ENCODE measurements at places on chromosomes 16 and 17.

- DNase-seq: no peak
These were observed 16.7 kb upstream of the OR1F1 start for GRCh38 chr16:3171181-3171854.

DNA sequence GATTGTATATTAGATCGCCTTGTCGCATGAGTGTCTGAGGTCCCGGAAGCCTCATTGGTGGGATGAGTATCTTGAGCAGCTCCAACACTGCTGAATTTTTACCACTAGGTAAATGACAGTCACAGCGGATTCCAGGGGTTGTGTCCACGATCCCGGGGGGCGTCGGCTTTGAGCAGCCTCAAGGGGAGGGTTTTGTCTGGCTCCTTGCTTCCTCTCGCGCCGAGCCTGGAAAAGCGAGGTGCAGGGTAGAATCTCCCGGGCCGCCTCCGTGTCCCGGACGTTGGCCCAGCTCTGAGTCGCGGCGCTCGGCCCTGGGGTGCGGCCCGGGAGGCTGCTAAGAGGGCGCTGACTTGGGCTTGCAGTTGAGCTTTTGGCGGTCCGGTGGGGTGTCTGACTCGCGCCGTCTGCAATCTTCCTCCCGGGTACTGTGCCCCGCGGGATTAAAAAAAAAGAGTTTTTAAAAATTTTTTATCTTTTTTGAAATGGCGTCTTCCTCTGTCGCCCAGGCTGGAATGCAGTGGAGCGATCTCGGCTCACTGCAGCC, 4.5 kb downstream of the OR1F1 start:
- no peak for DNase-seq

- DNase-seq: peak; percentile 17
These were observed at the start of gene SDR42E1 for GRCh38 chr16:82011199-82011641. Gene SDR42E1 (minus strand): TSS chr16:82011470. CDS start chr16:82000858, 10,612 bp downstream.

DNA sequence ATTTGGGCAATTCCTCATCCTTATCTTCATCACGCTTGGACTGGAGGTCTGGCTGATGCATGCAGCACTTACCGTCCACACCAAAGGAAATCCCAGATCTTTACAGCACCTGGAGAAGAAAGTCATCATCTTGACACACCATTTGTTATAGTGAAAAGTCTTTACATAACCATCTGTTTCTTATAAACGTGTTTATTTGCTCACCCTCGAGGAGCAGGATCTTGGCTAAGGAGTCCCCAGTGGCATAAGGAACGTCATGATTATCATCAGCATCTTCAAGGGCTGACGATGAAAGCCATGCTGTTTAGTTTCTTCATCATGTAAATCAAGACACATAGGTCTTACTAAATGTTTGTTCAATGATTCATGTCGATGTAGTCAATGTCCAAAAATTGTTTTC, 248.8 kb upstream of the ELAC2 start:
- no peak for DNase-seq

GRCh38 chr16:89319886-89320781, 102.6 kb downstream of the ZNF778 start:
- DNase-seq: no peak

DNA sequence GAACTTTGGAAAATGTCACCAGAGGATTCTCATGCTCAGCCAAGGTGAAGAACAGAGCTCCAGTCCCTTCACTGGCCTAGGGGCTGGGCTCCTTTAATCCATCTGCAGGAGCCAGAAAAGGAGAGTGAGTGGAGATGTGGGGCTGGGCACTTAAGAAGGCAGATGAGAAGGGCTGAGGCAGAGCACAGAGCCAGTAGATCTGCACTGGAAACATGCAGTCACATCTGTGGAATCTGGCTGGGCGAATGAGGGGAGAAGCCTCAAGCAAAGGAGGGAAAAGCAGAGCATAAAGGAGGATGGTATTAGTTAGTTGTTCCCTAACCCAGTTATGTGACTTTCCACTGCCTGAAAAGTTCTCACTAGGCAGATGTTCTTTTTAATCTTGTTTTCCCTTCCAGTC, 50.4 kb upstream of the BCAR1 start:
- no peak for DNase-seq

GRCh38 chr17:37848690-37849616, 75.3 kb upstream of the TBC1D3K start:
- no peak for DNase-seq

- DNase-seq: no peak
These were observed 157.9 kb downstream of the WWOX start for GRCh38 chr16:78257376-78257728.

GRCh38 chr17:82227629-82228277, 1.1 kb upstream of the SLC16A3 start:
- DNase-seq: no peak

- no peak for DNase-seq
These were observed 58.1 kb downstream of the ZFHX3 start for GRCh38 chr16:72989579-72990551.

DNA sequence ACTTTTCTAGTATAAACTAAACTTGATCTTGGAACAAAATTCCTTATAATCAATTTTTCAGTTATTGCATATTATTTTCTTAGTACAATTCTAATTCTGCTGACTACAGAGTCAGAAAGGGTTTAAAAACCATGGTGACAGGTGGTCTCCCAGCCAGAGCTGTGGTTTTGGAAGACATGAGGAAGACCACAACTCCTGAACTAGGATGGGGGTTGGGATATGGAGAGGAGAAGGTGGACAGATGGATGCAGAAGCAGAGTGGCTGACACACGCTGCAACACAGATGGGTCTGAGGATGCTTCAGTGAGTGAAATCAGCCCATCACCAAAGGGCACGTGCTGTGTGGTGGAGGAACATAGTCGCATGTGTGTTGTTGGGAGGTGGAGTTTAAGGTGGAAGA, 187.7 kb downstream of the LGALS9B start:
- peak; percentile 90 for DNase-seq

GRCh38 chr16:4908854-4909401, 28.0 kb downstream of the PPL start:
- DNase-seq: no peak

- no peak for DNase-seq
These were observed 131.3 kb downstream of the CYB561 start for GRCh38 chr17:63314761-63315160.

- DNase-seq: no peak
These were observed 15.2 kb downstream of the CASKIN1 start for GRCh38 chr16:2180962-2181923.

GRCh38 chr16:71767060-71767900, 41.4 kb downstream of the AP1G1 start:
- DNase-seq: no peak

- no peak for DNase-seq
These were observed 1.0 kb upstream of the FLOT2 start for GRCh38 chr17:28898527-28898955.

GRCh38 chr17:64115043-64115698, 14.8 kb downstream of the ERN1 start:
- no peak for DNase-seq

GRCh38 chr16:22075043-22075757, 17.1 kb upstream of the VWA3A start:
- no peak for DNase-seq

DNA sequence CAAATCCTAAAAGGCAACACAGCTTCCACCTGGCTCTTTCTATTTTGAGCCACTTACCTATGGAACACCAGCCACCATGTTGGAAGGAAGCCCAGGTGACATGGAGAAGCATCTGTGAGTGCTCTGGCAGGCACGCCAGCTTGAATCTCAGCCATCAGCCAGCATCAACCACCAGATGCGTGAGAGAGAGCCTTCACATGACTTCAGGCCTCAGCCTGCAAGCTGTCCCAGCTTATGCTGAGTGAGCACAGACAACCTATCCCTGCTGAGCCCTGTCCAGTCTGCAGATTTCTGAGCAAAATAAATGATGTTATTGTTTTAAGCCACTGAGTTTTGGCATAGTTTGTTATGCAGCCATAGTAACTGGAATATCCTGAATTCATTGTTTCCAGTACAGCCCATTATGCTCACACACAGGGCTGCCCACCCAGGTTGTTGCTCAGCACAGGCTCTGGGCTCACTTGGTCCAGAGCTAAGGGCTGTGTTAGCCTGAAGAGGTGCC, 35.1 kb downstream of the TMEM238L start:
- DNase-seq: no peak

DNA sequence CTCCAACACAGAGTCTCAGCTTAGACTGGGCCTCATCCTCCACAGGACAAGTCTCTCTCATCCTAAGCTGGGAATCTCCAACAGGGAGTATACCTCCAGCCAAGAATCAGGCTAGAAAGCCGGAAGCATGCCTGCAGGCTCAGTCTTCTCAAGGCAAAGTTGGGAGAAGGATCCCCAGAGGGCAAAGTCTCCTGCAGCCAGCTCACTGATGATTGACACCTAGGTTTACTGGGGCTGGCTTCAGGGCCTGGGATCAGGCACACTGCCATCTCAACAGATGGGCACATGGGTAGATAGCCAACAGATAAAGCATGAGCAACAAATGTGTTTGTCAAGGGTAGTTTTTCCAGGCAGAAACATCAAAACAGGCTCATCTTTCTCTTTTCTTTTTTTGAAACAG, 56.1 kb upstream of the TOX3 start:
- DNase-seq: no peak

DNA sequence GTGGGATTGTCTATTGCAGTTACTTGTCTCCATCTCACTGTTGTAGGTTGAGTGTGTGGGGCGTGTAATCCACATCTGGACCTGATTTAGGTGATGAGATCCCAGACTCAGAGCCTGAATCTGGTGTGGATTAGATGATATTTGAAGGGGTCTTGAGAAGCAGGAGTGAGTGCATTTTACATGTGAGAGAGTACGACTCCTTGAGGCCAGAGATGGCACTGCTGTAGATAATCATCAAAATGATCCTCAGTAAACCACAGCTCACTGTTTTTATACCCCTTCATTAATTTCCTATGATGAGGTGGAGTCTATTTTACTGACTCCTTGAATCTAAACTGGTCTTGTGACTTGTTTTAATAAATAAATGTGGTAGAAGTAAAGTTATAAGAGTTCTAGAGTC, 732.5 kb downstream of the KCNJ2 start:
- DNase-seq: no peak

- no peak for DNase-seq
These were observed 834 bp upstream of the STAT3 start for GRCh38 chr17:42389135-42389417.

GRCh38 chr17:50182783-50183420, 17.1 kb downstream of the SGCA start:
- DNase-seq: no peak

- DNase-seq: no peak
These were observed 52.3 kb downstream of the ABCC1 start for GRCh38 chr16:16001596-16002255.

DNA sequence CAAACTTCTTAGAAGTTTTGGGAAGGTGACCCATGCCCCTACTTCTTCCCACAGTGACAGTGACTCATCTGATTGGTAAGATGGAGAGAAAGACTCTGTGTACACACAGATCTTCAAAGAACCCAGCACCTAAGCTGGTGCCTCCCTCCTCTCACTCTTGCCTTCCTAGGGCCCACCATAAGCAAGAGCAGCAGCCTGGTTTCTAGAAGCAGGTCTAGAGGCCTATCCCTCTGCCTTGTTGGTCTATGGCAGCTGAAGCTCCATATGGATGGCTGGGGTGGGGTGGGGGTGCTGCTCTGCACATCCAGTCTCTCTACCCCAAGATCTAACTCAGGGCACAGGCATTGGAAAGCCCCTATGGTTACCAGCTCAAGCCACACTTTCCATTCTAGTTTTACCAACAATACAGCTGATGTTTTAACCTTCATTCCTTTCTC, 47.5 kb downstream of the STAT3 start:
- DNase-seq: no peak

GRCh38 chr17:29613352-29613837, 9.3 kb downstream of the CORO6 start:
- no peak for DNase-seq

- no peak for DNase-seq
These were observed 199.7 kb upstream of the ASIC2 start for GRCh38 chr17:33492731-33493265.

GRCh38 chr17:6254036-6254435, 180.9 kb downstream of the AIPL1 start:
- DNase-seq: no peak

DNA sequence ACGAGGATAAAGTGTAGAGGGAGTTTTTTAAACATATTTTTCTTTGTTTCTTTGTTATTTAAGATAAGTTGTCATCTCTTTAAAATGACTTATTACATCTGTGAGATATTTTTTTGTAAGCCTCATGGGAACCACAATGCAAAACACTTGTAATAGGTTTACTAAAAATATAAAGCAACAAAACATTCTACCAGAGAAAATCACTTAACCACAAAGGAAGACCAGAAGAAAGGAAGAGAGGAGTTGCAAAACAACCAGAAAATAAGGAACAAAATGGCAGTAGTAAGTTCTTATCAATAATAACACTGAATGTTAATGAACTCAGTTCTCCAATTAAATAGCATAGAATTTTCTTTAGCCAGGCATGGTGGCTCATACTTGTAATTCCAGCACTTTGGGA, 22.9 kb downstream of the DHRS7B start:
- no peak for DNase-seq

DNA sequence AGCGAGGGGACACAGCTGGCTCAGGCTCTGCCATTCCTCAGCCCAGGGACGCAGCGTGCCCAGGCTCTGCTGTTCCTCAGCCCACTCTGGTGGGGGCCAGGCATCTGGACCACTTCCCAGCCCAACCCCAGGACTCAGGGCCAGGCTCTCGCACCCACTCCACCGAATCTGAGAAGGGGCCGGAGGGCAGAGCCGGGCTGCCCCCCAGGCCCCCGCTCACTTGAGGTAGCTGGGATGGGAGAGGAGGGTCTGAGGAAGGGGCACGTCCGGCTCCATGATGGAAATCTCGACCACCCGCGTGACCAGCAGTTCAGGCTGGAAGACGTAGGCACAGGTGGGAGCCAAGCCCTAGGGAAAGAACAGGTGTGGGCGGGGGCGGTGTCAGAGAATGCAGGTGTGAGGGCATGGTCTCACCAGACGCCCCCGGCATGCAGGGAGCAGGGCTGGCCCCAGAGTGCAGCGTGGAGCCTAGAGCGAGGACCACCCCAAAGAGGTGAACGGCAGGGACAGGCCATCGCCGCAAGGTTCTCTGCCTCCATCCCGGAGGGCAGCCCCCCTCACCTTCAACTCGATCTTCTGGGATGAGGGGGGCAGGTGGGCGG, 4.9 kb downstream of the PGAP6 start:
- DNase-seq: no peak

DNA sequence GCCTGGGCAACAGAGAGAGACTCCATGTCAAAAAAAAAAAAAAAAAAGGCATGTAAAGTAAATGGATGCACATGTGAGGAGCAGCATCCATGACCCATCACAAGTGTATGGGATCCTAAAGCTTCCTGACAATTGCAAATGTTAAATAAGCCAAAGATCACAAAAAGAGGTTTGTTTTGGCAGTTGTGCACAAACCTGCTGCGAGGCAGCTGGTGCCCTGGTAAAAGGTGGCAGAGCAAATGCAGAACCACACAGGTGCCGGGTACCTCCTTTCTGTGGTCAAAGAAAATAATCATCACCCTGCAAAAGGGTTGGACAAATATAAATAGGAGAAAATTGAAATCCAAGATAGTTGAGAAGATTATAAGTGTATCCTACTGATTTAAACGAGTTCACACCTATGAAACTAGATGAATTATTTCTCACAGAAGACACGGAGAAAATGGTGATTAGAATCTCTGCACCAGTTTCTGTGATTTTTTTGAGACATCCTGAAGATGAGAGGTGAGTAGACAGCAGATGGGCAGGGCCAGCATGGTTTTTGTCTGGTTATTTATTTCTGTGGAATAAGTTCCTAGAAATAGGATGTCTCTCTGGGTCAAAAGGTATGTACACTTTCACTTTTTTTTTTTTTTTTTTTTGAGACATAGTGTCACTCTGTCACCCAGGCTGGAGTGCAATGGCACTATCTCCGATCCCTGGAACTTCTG, 291.3 kb downstream of the CDH13 start:
- DNase-seq: no peak

GRCh38 chr16:58020628-58021521, 4.7 kb upstream of the MMP15 start:
- no peak for DNase-seq
